ENCODE measurements at places on chromosomes 5 and 9.

DNA sequence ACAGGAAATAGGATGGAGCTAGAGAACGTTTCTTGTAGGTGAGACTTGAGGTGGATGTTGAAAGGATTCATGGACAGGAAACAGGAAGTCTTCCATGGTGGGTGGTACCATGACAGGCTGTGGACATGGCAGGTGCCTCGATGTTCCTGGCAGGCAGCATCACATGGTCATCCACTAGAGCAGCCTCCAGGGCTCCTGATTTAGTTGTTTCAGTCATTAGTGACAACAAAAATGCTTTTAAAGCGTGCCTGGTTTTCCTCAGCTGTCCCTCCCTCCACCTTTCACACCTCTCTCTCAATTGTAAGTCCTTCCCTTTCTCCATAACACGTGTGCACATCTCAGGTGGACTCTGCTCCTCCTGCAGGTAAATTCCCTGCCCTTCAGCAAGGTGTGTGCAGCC, 25.2 kb upstream of the ASPN start:
- DNase-seq: no peak

DNA sequence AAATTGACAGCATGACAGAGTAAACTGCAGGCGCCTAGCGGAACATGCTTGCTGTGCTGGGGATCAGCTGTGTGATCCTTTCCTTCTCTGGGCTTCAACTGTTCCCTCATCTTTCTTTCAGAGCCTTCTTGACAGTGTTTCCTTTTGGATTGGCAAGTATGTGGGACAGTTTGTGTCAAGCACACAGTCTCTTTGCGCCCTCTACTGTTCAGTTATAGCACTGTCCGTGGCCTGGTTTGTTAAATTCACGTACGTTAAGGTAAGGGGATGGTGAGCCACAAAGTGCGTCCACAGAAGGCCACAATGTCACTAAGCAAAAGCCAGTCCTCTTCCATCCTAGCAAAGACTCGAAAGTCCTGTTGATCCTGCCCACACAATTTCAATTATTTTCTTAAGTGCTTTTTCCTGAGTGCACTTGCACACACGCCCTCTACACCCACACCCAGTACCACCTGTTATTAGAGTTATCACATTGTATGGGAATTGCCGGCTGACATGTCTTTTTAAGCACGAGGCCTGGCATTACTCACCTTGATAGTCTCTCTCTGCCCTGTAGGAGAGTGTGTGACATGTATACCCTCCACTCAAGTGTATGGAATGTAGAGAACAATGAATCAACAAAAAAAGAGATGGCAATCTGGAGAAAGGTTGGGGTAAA, 22.5 kb upstream of the PTPN3 start:
- DNase-seq: peak; percentile 60

DNA sequence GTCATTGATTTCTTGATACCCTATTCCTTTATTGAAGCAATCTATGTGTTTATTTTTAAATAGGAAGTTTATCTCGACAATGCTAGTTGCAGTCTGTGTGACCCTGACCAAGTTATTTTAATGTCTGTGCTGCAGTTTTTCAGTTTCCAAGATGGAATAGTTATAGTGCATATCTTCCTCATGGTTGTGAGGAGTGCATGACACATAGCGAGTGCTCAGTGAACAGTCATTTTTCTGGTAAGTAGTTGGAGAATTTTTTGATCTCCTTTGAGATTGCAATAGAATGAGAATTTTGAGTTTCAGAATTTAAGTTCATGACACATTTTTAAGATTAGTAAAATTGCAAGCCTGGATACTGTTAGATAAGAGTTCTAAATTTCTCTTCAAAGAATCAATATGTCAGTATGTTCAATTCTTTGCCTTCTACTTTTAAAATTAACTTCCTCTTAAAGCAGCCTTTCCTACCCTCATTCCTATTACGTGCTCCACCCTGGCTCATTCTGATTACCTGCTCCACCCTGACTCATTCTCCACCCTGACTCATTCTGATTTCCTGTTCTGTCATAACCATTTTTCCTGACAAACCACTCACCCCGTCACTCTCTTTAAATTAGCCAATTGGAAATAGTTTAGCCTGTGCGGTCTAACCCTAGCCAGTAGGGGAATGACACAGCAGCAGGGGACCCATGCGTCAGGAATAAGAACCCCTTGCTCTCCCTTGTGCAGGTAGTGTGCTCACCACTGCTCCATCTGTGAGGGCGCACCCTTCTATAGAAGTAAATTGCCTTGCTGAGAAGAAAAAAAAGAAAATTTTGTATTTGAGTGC, 30.7 kb downstream of the SPIN1 start:
- DNase-seq: peak; percentile 25

DNA sequence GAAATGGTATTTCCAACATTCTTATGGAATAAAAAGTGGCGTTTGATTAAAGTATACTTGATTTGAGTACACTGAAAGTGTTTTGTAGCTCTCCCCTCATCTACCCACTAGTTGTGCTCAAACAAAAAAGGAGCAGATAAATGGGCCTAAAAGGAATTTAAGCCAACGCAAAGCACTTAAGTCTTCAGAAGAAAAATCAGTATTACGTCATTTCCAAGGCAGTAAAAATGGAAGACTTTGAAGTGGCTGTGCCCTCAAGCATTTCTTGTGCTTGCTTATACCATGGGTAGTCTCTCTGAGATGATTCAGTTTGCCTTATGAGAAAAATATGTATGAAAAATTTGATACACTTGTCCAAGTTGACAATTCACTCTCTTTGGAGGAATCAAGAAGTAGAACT, 279.9 kb upstream of the CD180 start:
- DNase-seq: no peak

- DNase-seq: no peak
Observed at GRCh38 chr5:87551911-87552310, 139.2 kb upstream of the CCNH start.

- DNase-seq: peak; percentile 93
Observed at GRCh38 chr5:78806544-78806943, 158.0 kb upstream of the LHFPL2 start.

DNA sequence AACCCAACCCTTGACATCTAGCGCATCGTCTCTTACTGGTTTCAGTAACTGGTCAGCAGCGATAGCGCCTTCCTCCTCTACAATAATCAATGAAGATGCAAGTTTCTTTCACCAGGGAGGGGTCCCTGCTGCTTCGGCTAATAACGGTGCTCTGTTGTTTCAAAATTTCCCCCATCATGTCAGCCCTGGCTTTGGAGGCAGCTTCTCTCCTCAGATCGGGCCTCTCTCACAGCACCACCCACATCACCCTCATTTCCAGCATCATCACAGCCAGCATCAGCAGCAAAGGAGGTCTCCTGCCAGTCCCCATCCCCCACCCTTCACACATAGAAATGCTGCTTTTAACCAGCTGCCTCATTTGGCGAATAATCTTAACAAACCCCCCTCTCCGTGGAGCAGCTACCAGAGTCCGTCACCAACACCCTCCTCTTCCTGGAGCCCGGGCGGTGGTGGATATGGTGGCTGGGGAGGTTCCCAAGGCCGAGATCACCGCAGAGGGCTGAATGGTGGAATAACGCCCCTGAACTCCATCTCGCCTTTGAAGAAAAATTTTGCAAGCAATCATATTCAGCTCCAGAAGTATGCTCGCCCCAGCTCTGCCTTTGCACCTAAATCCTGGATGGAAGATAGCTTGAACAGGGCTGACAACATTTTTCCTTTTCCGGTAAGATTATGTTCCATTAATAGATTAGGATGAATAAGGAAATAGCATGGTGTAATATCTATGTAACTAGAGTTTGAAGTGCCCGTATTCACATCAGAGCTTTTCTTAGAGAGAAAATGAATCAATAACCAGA, 2.2 kb downstream of the CPEB4 start:
- peak; percentile 23 for DNase-seq

DNA sequence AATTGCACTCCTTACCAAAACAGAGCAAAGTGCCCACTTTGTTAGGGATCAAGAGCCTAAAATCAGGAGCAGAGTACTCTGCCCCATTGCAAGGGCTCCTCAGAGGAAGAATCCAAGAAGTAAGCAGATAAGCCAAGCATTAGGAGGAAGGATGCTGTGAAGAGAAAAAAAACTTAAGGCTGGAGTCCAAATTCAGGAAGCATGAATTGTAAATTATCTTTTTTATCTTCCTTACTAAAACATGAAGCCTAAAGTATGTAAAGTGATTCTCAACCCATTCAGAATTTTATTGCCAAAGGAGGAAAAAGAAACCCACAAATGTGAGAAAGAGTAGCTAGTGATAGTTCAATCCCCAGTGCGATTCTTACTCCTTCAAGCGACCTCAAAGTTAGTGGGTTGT, 523.9 kb downstream of the TAF11L14 start:
- DNase-seq: no peak

GRCh38 chr9:134894136-134894860, 13.7 kb downstream of the FCN2 start:
- no peak for DNase-seq

GRCh38 chr5:9851458-9851857, 221.3 kb upstream of the TAS2R1 start:
- peak; percentile 94 for DNase-seq

GRCh38 chr5:110439296-110439695, 287.2 kb downstream of the TMEM232 start:
- DNase-seq: no peak

DNA sequence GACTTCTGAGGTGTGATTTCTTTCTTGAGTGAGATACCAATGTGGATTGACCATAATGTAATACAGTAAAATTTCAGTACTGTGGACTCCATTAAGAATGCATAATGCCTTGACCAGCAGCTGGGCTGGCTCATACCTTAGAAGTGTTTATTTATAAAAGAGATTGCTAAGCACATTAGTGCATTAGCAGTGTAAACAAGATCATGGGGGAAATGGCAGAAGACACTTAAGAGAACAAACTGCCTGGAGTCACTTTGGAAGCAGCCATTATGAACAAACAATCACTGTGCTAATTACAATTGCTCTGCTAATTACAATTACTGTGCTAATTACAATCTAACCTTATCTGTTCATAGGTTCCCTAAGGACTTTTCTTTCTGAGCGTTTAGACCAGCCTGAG, 104.2 kb downstream of the TRIM32 start:
- DNase-seq: no peak

DNA sequence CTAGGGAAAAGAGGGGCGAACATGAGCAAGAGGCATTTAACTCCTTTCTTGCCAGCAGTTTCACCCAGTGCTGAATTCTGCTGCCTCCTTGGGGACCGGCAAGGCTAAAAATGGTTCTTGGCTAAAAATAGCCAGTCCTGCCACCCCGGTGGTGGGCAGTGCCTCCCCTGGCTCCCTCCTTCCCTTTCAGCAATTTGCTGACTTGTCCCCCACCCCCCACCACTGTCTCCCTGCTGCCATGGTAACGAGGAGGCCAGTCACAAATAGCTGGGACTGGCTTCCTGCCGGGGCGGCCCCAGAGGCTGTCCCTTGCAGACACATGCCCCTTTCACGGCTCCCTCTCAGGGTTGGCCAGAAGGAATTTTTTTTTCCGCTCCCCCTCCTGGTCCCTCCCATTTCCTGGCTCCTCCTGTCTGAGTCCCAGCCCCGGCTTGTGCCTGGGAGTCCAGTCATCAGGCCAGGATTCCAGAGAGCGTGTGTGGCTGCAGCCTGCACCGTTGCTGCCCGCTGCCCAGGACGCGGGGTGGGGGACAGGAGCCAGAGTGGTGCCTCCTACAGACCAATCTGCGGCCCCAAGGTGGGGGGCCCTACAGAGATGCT, 130.3 kb downstream of the RGS3 start:
- peak; percentile 99 for DNase-seq

DNA sequence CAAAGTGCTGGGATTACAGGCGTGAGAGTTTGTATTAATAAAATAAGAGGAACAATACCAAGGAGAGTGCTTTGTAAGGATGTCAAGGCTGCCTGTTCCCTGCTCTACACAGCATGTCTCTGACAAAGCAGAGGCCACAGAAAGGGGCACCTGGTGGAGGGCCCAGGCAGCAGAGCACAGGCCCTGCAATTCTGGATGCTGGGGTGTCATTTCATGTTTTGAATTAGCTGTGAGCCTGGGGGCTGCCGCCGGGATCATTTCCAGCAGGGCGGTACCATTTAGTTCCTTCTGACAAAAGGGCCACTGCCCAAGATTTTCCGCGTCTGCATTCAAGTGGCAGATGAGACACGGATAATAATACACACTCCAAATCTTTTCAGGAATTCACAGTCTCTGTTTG, 396.9 kb downstream of the GADD45G start:
- no peak for DNase-seq

- DNase-seq: no peak
Observed at GRCh38 chr5:176529741-176530141, 7.5 kb downstream of the RNF44 start.
